ENCODE measurements at places on chromosomes 12 and 14.

DNA sequence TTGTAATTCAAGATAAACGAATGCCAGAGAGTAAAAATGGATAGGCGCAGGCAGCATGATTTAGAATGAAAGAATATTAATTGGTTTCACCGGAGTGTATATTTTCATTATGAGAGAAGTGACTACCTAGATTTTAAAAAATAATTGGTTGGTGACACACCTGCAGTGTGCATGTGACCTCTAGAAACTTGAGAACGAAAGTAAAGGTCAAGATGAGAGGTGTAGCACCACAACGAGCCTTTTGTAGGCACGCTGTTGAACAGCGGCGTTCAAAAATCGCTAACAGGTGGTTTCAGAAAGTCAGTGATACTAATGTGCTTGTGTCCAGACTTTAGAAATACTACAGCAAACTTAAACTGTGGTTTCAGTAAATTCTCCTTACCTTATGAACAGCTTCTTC lies 123.8 kb downstream of the NPAS3 start:
- no peak for DNase-seq

DNA sequence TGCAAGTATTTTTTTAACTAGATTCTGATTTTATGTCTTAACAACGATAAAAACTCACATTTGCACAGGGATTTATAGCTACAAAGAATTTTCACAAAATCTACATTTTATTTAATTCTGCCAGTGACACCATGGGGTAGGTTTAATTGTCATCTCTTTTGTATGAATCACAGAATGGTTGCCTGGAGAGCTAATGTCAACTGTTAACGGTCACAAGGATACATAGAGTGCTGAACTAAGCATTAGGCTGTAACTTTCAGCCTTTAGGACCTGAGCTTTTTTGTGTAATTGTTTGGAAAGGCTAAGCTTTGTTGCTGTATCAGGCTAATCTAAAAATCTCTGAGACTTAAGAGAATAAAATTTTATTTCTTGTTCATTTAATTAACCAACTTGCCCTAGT lies 465.3 kb upstream of the TBX3 start:
- no peak for DNase-seq

GRCh38 chr12:121812921-121813896 lies 9.4 kb downstream of the SETD1B start:
- DNase-seq = peak; percentile 67

GRCh38 chr14:56821177-56821576 lies 10.9 kb upstream of the OTX2 start:
- DNase-seq = no peak
